ENCODE measurements at places on chromosomes 2 and 18.

GRCh38 chr2:99928470-99929053 is 213.8 kb downstream of the AFF3 start:
- no peak for DNase-seq

DNA sequence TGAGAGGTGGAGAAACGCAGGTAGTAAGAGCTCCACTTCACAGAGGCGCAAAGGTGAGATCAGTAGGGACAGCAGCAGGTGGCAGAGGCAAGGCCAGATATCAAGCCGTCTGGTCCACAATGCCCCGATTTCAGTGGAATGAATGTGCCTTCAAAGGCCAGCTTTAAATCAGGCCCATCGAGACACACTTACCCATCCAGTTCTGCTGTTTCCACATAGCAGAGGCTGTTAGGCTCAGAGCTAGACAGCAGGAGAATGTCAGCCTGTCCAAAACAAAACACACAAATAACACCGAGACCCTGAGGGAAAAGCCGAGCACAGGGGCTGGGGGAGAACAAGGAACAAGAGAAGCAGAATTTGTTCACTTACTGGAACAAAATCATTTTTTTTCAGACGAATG is 75.8 kb upstream of the NARS1 start:
- no peak for DNase-seq

DNA sequence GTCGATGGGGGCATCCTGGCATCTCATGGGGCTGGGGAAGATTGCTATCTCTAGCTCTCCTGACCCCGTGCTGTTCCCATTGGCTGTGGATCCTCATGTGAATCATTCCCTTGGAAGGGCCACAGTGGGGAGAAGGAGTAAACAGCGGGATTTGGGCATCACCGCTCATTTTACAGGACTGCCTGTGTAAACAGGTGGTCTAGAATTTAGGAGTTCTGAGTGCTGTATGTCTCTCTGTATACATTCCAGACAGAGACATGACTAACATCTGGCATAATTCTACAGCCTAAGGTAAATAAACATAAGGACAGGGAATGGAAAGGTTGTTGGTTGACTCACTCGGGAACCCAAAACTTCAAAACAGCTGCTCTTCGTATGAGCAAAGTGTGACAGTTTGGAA is 92.7 kb downstream of the COPS8 start:
- no peak for DNase-seq

DNA sequence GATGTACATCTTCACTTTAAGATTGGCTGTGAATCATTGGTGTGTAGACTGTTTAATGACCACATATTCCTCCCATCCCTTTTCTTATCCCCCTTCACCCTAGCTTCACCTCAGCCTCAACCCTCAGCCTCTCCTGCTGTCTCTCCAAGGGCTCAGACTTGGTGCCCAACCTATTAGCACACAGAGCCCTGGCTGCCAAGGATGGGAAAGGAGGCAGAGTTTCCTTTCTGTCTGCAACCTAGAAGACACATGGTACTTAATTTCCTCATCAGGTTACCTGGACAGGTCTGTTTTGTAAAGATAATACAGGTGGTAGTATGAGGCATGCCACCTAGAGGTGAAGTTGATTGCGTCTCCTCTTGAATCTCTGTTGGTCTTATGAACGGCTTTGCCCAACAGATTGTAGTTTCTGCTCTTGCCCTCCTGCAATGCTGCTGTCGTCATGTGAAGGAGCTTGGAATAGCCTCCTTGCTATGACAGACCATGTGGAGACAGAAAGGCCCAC is 44.5 kb upstream of the RMND5A start:
- DNase-seq = no peak

DNA sequence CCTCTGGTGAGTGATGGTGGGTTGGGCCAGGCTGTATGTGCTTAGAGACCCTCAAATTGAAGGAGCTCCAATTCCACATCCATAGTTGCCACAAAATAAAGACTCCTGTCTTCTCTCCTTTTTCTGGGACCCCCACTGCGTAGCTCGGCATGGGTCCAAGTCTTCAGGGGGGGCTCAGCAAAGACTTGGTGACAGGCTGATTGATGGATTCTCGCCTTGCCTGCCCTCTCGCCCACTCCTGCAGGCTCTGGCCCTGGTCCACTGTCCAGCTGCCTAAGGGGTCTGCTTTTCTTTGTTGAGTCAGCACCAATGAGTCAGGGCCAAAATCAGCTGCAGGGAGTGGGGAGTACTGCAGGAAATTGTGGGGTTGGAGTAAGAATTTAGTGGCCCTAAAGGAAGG is 21.5 kb downstream of the RPL37A start:
- no peak for DNase-seq

All from fibroblast of skin of left biceps (primary cell).